COR-L47 (cell line): ENCODE measurements at places on chromosomes 2 and 18.

DNA sequence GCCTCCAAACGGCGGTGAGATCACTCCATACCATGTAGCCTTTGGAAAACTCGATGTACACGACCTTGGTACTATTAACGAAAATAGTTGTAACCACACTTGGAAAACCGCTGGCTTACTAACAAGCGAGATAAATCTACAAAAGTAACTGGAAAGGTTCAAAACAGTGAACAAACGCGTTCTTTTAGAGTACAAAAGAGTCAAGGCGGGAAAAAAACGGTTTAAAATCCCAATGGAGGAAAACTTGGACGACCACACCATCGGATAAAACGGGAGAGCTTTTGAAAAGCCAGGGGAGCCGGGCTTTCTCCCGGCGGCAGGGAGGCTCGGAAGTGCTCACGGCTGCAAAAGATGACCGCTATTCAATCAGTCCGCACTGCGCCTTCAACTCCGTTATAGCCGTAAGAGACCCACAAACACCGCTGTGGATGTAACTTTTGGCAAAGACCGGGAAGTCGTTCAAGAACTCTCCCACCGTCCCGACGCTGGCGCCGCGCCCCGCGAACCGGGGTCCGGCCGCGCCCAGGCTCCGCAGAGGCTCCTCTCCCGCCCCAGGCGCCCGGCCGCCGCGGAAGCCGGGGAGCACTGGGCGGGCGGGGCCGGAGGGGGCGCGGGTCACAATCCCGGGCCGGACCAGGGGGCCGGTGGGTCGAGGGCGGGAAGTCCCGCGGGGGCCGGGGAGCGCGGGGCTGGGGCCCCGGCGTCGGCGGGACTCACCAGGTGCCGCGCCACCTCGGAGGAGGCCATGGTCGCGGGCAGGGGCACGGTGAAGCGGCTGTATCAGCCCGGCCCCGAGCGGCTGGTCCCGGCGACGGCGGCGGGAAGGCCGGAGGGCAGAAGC, 465 bp downstream of the SEPTIN10 start:
- DNase-seq = peak; percentile 39

DNA sequence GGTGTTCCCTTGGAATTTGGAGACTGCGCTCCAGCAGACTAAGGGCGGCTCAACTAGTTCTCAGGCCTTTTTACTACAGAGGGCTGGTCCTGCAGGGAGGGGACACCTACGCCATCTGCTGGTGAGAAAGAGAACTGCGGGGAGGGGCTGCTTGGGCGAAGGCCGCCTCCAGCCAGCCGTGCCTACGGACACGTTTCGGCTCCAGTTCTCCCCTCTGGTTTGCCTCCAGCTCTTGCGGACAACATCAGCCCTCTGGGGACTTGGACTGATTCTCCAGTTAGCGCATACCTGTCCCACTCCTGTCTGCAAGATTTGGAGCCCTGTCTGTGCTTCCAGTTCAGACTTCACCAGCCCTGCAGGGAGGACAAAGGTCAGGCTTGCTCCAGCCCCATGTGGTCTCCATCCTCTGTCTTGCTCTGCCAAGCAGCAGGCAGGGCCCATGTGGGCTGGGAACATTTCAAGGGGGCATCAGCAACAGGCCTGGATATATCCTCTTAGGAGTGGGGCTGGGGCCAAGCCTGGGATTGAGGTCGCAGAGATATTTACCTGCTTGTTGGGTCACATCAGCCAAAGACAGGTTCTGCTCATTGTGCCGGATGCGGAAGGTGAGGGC, 10.3 kb downstream of the PTPRN start:
- DNase-seq = peak; percentile 56

DNA sequence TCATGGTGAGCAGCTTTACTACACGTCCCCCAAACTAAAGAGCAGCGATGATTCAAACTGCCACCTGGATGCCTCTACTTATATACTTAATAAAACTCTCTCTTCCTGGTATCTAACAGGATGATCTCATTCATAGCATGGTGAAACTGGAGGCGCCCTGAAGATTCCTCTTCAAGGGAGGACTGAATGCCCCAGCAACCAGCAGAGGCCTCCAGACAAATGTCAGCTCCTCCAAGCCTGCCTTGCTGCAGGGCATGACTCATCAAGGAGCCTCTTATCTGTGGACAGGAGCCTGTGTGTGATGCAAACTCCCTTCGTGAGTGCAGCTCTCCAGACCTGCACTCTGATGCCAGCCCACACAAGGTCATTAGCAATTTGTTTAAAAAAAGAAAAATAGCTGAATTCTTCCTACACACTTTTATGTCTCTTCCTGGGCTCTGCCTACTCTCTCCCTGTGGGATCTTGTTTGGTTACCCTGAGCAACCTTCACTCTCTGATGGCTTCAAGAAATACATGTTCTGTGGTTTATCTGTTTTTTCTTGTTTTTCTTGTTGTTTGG, 30.2 kb downstream of the LONRF2 start:
- DNase-seq = no peak

DNA sequence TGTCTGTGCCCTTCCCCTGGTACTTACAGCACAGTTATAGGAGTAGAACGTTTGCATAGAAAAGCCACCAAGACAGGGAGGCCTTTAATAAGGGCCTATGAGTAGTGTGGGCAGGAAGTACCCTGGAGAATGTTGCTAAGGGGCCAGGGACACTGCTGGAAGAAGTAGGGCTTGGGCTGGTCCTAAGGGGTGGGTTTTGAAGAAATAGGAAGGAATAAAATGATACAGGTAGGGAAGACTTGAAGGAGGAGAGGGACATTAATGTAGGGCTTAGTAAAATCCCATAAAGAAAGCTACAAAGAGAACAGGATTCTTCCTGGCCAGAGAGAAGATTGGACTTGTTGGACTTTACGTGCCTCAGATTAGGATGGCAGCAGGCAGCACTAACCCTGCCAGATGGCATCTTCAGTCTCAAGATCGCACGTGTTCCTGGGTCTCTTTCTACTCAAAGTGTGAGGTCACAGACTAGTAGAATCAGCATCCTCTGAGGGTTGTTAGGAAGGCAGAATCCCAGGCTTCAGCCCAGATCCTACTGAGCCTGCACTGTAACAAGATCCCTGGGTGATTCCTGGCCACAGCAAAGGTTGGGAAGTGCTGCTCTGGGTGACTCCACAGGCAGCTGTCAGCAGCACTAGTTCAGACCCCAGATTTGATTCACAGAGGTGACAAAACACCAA, 39.2 kb downstream of the EPAS1 start:
- no peak for DNase-seq

- no peak for DNase-seq
Observed at GRCh38 chr2:231642631-231643494, 50.2 kb downstream of the TEX44 start.

DNA sequence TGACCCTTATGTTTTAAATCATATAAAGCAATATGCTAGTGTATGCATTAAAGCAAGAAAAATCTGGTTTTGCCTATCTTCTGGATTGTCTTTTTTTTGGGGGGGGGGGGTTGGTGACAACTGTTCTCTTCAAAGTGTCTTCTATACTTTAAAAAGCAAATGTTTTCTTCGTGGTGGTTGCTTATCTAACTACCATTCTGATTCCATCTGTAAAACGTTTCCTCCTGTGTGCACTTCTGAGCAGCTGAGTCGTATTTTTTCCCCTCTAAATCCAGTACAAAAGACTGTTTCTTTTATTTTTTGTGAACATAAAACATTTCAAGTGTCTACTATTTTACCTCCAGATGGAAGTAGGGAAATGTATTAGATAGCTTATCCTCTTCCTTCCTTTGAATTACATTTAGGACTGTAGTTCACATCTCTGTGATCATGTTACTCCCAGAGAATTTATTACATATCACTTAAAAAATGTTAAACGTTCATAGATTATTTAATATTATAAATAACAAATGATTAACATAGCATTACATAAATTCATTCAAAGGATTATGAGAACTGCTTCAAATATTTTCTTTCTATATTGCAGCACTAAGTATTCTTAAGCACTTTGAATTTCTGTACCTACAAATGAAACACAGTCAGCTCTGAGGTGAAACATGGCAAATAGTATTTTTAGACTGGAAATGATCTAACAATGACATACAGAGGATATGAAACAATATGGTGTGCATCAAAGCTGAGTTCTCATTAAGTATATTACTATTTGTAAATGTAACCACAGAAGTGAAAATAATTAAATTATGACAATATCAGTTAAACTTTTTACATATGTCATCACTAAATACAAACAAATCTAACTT, 56.4 kb downstream of the SCN3A start:
- no peak for DNase-seq

DNA sequence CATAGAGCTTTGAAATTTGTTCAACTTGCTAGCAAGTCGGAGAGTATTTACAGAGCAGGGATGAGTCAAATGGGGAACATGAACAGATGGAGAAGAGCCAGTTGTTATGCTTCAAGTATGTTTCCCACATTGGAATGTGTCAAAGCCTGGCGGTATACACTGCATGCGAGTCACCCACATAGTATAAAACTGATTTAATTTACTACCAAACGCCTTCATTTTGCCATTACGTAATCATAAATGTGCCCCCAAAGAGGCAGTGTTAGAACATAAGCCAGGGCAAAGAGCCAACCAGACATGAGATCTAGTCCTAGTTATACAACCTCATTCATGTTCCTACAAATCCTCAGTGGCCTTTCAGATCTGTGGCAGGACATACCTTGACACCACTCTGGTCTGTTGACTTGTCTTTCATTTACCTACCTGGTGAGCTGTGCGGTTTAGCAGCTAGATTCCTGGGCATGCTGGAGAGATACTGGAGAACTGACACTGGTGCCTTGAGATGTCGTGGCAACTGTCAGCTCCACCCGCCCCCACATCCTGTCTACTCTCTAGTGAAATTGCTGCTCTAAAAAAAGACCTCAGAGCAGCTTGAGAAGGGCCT, 21.7 kb upstream of the NRP2 start:
- DNase-seq = no peak

- no peak for DNase-seq
Observed at GRCh38 chr2:130310881-130311280, 31.8 kb upstream of the IMP4 start.

DNA sequence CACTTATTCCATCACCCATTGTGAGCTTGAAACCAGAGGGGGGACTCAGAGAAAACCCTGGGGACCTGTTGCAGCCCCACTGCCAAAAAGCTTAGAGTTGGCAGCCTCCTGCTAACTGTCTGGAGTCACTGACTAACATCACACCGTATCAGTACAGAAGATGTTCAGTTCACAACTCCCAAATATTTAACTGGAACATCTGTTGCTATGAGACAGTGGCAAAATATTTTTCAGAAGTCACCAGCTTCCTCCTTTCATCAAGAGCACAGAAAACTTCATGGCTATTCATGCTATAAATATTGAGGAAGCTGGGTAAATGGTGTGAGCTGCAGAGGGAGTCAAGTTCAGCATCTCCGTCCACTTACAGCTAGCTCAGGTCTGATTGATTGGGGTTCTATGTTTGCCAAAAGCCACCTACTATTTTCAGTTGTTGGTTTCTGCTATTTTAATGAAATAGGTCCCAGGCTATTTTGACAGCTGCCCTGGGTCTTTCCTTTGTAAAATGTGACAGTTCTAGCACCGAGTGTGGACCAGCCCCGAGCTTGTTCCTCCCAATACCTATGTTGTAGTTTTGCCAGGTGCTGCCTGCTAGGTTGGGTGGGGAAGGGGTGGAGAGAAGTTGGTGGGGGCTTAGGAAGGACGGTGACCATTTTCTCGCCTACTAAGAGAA, 9.8 kb downstream of the TUBB6 start:
- no peak for DNase-seq

DNA sequence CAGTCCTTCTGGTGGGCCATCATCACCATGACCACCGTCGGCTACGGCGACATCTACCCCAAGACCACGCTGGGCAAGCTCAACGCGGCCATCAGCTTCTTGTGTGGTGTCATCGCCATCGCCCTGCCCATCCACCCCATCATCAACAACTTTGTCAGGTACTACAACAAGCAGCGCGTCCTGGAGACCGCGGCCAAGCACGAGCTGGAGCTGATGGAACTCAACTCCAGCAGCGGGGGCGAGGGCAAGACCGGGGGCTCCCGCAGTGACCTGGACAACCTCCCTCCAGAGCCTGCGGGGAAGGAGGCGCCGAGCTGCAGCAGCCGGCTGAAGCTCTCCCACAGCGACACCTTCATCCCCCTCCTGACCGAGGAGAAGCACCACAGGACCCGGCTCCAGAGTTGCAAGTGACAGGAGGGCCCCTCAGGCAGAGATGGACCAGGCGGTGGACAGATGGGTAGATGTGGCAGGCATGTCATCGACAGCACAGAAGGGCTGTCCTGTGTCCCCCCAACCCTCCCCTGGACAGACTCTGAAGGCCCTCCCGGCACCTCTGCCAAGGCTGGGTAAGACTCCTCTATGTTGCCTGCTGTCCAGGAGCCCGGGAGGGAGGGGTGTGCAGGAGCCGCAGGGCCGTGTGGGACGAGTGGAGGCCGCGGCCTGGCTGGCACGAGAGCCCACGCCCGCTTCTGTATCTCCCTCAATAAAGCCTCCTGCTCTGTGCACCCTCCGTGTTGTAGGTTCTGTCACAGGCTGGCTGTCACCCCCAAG, 2.0 kb downstream of the KCNF1 start:
- DNase-seq = no peak

DNA sequence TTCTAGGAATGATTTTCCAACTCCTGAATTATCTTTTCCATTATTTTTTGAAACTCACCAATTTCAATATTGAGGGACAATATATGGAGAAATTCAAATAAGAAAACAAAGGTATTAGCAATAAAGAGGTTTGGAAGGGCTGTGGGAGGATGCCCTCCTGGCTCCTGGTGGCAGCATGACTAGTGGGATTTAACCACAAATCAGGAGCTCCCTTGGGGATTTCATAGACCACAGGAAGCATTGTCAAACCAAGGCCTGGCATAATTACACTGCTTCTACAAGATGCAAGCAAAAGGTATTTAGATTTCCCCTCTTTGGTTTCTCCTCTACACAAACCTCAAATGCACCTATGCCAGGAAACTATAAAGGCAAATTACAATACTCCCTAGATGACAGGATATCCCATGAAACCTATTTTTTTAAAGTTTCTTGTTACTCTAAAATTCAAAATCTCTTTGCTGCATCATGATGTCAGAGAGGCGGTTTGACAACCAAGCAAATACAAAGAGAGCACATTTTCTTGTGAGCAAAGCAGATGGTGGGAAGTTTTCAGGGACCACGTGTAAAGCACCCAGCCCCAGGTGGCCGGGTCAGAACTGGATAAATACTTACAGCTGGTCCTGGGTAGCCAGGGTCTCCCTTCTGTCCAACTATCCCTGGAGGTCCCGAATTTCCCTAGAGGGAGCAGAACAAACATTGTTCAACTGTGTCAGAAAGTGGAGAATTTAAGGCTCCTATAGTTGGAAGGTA, 67.9 kb downstream of the COL6A3 start:
- no peak for DNase-seq

DNA sequence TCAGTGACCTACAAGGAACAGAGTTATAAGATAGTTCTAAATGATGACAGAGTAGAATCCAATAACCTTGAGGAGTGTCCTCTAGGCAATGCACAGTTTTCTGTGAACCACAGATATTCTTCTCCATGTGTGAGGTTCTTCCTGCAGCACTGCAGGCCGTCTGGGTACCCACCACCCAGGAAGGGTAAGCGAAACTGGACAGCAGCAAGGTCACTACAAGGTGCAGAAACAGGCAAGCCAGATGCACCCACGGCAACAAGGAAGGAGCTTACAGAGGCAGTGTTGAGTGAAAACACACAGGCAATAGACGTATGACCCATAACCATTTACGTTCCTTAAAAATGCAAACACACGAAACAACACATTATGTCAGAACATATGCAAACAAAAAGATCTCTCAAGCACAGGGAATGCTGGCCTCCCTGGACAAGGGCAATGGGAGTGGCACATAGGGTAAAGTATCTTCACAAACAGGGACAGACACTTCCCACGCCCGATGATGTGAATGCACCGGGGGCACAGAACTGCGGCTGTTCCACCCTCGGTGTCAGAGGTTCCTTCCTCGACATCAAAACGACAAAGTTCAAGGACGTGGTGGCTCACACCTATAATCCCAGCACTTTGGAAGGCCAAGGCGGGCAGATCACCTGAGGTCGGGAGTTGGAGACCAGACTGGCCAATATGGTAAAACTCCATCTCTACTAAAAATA, 84.1 kb downstream of the NDUFA10 start:
- no peak for DNase-seq
